ENCODE measurements at places on chromosomes 3 and 15.
A peak's percentile ranks its signal among the peaks of the same experiment; 100 is the strongest.

GRCh38 chr3:119294696-119295671 lies 801 bp downstream of the ARHGAP31 start:
- DNase-seq: peak; percentile 29

- no peak for DNase-seq
Observed at GRCh38 chr3:37742574-37743212, 119.0 kb upstream of the CTDSPL start.

- no peak for DNase-seq
Observed at GRCh38 chr3:64380546-64380945, 155.3 kb upstream of the PRICKLE2 start.

- no peak for DNase-seq
Observed at GRCh38 chr15:64774629-64775493, 528 bp downstream of the RBPMS2 start.

DNA sequence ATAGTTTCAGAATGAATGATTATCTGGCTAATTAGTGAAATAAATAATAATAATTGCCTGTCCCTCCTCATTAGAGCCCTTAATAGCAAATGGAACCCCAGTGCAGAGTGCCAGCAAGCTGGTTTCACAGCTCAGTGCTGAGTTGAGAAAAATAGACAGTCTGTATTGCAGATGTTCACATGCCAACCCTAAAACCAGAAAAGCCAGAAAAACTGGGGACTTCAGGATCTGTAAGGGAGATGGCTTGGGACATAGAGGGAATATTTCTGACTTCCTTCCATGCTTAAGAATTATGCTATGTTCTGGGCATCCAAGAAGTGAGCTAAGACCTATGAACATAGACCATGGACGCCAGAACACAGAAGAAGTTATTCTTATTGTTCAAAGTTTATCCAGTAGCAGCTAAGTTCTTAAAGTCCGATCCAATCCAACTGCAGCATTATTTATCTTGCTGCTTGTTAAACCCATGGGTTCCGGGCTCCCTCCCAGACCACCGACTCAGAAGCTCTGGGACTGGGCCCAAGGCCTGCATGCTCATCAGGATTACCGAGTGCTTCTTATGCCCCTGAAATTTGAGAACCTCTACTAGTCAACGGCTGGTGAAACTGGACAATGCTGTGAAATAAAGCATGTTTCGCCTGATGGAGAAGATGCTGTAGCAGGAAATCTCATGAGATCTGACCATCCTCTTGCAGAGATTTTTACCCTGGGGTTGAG lies 158.3 kb downstream of the FOXB1 start:
- no peak for DNase-seq

DNA sequence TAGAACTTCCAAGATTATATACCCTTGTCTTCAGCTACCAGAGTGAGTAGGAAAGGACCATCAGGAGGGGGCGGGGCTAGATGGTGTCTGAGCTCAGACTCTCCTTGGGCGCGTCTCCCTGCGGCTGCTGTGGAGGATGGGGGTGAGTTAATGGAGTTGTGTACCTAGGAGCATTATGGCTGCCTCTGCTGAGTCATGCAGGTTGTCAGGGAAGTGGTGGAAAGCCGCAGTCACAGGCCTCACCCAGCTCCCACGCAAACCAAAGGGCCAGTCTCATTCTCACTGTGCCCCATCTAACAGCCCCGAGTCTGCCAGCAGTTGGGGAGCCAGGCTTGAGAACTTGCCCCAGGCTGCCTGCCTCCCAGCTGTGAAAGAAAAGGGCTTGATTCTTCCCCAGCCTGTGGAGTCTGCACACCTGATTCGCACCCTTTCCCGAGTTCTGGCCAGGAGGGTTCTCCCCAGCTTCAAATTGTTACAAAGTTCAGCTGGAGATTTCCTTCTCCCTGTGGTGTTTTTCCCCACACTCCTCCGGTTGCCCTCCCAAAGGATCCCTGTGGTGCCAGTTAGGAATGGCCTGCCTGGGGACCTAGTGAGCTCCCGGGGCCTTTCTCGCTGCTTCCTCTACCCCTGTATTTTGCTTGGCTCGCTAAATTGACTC lies 143.3 kb downstream of the HCN4 start:
- DNase-seq: no peak

DNA sequence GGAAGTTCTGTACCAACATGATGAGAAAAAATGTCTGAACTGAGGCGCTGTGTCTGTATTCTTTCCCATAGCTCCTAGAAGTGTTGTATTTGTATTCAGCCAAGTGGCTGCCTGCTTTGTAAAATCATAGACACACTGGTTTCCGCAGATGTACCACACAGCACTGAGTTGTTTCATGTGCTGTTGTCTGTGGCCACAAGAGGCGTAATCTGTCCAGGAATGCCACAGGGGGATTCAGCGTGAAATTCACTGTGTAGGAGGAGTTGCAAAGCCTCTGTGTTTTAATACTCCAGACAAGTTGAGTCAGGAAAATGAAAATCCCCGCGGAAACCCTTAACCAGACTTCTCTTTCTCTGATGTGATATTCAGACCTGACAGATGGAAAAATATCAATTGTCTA lies 462.2 kb downstream of the NSUN3 start:
- DNase-seq: no peak

DNA sequence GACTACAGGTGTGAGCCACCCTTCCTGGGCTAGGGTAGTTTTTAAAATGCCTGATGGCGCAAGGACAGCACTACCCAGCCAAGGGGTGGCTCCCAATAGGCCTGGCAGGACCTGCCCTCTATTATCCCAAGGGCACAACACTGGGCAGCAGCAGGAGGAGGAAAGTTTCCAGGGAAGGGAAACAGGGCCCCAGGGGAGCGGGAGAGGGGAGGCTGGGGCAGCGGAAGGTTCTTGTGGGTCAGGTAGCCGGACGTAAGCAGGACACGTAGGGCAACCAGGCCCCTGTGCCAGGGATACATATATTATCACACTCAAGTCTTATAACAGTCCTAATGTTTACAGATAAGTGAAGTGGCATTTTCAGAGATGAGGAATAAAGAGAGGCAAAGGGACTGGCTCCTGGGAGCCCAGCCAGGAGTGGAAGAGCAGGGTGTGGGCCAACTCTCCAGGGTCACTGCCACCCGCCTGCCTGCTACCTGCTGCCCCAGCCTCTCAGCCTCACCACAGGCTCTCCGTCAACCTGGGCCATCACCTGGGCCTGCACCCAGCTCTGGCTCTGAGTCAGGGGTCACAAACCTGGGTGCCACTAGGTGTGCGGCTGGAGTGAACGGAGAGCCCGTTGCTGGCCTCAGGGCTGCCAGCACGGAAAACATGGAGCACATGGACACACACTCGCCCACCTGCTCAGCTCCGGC lies 73.2 kb upstream of the SNRPA1 start:
- no peak for DNase-seq

DNA sequence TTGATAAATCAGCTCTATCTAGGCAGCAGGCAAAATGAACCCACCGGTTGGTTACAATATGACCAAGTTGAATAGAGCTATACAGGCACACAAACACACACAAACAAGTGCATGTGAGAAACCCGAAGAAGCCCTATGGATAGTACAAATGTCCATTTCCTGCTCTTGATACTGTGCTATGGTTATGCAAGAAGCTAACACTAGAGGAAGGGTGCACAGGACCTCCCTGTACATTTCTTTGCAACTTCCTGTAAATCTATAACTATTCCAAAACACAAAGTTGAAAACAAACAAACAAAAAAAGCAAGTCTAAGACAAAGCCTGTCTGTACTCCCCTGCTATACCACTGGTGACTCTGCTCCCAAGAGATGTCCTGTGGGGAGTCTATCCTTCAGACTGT lies 8.2 kb upstream of the FAM240A start:
- no peak for DNase-seq

DNA sequence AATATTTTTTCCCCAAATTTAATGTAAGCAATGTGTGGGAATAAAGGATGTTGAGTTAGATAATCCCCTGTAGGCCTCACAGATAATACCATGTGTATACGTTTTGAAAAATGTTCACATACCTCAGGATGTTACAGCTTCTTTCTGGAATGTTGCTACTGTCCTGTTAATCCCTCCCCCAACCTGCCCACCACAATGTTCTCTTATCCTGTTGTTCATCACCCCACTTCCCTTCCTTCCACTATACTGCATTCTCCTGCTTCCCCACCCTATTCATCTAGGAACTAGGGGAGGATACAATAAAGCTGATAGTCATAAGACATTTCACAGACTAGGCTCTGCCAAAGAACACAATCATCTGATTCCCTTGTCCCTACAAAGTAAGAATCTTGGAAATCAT lies 92.1 kb downstream of the IGF2BP2 start:
- DNase-seq: no peak

- DNase-seq: no peak
Observed at GRCh38 chr3:124796477-124796876, 66.2 kb downstream of the UMPS start.

- no peak for DNase-seq
Observed at GRCh38 chr15:52144656-52145178, 32.1 kb upstream of the BCL2L10 start.

GRCh38 chr3:45092132-45093031 lies 53.8 kb downstream of the CDCP1 start:
- no peak for DNase-seq

DNA sequence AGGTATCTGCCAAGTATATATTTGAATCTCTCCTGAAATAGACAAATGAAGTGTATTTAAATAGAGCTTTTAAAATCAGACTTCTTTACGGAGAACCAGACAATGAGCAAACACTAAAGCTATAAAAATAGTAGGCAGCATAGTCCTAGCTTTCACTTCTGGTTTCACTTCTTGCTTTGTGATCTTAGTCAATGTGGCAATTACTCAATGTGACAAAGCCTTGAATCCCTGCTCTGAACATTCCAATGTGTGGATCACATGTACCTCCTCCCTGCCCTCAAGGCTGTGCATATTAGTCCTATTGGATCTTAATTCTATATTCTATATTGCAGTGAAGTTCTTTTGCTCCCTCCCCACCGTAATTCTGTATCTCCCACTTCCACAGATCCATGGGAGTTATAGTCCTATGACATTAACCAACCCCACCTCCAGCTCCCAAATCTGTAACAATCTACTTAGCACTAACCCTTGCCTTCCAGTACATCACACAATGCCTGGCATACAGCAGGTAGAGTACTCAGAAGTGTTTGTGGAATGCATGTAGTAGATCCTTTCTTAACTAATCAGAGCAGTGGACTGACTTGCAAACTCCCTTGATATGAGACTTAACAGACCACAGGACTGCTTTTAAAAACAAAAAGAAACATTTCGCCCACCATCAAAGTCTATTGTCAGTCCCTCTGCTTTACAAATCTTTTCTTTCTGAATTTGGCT lies 24.3 kb upstream of the CP start:
- DNase-seq: no peak

GRCh38 chr15:44525018-44525417 lies 11.9 kb upstream of the EIF3J start:
- DNase-seq: no peak
